ENCODE measurements at places on chromosomes 5 and 9. TPM values are rescaled to one million over a fixed set of nuclear protein-coding genes. Genes with fewer than 3 reads are reported as not detected.

Gene OSMR
- total RNA-seq = 26.4 TPM

Gene KLHL9
- 16.5 TPM for total RNA-seq

Gene SUSD3
- not detected for total RNA-seq

Gene IL11RA
- total RNA-seq = 34.4 TPM

Gene TMEM203
- total RNA-seq = 44.5 TPM

- no peak for DNase-seq
These were observed 992.1 kb downstream of the DNAH5 start for GRCh38 chr5:12952409-12952808.

DNA sequence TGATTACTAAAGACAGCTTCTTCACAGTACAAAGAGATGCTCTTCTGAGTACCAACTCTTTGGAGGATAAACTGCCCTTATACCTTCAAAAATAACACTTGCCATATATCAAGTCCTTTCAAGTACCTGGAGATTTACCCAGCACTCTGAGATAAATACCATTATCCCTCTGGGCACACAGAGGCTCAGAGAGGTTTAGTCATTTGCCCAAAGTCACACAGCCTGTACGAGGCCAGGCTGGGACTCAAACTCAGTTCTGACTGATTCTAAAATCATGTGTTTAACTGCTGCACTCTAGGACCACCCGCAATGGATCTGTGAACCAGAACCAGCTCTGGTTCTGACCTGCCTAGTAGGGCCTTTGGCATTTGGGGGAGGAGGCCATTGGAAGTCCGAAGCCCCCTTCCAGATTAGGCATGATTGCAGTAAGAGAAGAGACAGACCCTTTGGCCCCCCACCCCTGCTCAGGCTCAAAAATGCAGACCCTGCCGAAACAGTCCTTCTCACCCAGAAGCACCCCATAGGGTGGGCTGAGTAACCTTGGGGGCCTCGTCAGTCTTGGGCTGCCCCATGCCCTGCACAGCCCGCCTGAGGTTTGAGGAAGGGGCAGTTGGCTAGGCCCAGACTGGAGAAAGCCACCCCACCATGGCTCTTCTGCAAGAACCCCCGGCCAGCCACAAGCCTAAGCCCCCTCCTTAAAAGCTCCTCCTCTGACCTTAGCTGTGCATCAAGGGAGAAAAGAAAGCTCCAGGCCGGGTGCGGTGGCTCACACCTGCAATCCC is 32.8 kb upstream of the IL17B start:
- no peak for DNase-seq

GRCh38 chr9:38249587-38250210 is 142.8 kb upstream of the ALDH1B1 start:
- no peak for DNase-seq

DNA sequence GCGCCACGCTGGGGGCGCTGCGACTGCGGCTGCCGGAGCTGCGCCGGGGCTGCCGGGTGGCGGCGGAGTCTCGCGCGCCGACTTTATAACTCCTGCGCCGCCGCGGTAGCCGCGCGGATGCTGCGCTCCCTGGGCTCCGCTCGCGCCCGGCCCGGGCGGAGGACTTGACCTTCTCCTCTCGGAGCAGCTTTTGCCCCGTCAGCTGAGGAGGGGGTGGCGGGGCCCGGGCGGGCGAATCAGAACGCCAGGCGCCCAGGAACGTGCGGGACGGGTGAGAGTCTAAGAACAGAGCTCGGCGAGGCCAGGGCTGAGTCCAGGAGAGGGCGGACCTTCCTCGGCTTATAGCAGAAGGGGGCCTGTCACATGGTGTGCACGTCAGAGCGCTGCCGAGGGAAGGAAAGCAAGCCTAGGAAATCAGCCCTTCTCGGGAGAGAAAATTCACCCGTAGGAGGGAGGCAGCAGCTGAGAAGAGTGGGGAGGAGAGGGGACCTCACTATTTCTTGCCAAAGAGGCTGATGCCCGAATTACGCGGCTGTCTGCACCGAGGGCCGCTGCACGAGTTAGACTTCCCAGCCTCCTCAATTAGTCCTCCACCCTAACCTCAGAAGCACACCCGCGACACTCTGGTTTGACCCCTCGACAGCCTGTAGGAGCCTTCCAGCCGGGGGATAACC is at the start of gene FOXD1:
Gene FOXD1, minus strand, starts transcription at position 315 of the 674 bp plus-strand sequence. CDS start 415 bp downstream, outside the sequence.
- peak; percentile 95 for DNase-seq

Data from SJSA1 (cell line).